ENCODE measurements at places on chromosomes 16 and 17. TPM values are rescaled to one million over a fixed set of nuclear protein-coding genes. Genes with fewer than 3 reads are reported as not detected.

The PRSS36 gene
- 0.72 TPM for total RNA-seq

The ITGA2B gene
- total RNA-seq: 8.3 TPM

The CASKIN2 gene
- 35.2 TPM for total RNA-seq

The C16orf74 gene
- 4.9 TPM for total RNA-seq

The SCIMP gene
- total RNA-seq: not detected

The SKAP1 gene
- not detected for total RNA-seq

The LPO gene
- total RNA-seq: 0.11 TPM

DNA sequence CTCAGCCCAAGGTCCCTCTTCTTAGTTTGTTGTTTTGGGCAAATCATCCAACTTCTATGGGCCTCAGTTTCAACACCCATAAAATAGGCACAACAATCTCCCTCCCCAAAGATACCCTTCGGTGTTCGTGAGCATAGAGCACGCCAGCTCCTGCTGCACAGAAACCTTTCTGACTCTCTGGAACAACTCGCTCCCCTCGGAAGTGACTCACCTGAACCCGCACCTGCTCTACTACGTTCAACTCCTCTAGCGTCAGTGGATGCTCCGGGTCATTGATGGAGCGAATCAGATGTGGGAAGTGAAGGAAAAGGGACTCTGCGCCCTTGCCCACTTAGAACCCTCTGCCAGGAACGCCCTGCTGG lies 445 bp downstream of the CIAO2B start:
- H3K4me1 ChIP-seq: no peaks in the 10 kb centered on the region
- peak overlapping the region; percentile 97 for H3K4me3 ChIP-seq
- no peaks in the 10 kb centered on the region for H3K27me3 ChIP-seq
- peaks cover 5% of the 10 kb centered on the region for H3K36me3 ChIP-seq

- no peaks in the 10 kb centered on the region for H3K36me3 ChIP-seq
- no peaks in the 10 kb centered on the region for H3K27me3 ChIP-seq
- no peak overlapping the region for H3K27ac ChIP-seq
- DNase-seq: peak; percentile 41
Observed at GRCh38 chr16:78321620-78322360, 222.3 kb downstream of the WWOX start.

- H3K4me3 ChIP-seq: no peak overlapping the region
- no peaks in the 10 kb centered on the region for H3K4me1 ChIP-seq
- no peak overlapping the region for H3K27ac ChIP-seq
Observed at GRCh38 chr16:68902003-68902968, 59.0 kb downstream of the TANGO6 start.

DNA sequence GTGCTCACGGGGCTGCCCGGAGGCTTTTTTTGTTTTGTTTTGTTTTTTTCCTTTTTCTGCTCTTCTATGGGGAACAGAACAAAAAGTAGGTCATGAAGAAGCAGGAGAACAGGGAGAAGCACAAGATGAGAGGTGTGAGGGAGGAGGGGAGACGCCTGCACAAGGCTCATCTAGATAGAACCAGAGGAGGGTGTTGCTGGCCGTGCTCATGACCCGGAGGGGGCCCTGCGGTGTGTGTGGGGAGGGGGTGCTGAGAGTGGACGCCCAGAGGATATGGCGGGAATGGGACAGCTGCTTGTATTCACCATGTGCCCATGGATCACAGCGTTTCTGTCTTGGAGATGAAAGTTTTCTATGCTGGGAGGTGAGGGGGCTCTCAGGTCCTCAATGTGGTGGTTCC lies 183.7 kb downstream of the FOXL1 start:
- peaks cover 7% of the 10 kb centered on the region for H3K4me1 ChIP-seq
- no peaks in the 10 kb centered on the region for H3K36me3 ChIP-seq
- no peak overlapping the region for H3K4me3 ChIP-seq
- no peak for DNase-seq
- no peaks in the 10 kb centered on the region for H3K27me3 ChIP-seq

GRCh38 chr17:77476931-77477805 lies 336.4 kb downstream of the SEC14L1 start:
- H3K36me3 ChIP-seq: peaks cover 12% of the 10 kb centered on the region
- H3K27me3 ChIP-seq: no peaks in the 10 kb centered on the region
- no peak overlapping the region for H3K27ac ChIP-seq
- no peak for DNase-seq
- H3K4me1 ChIP-seq: peaks cover 13% of the 10 kb centered on the region

DNA sequence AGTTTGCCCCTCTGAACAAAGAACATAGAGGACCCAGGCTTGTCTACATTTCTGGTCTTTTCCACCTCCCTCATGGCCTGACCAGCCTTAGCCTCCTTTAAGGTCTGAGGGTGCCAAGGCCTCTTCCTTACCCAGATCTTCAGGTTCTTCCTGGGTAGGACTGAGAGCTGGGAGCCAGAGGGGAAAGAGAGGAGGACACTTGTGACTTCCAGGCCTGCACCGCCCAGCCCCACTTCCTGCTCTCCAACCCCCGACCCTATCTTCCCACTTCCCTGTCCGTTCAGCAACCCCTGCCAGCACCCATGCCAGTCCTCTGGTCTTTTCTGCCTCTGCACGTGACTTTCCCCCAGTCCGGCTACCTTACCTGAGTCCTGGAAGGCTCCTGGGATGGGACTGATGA lies 534 bp downstream of the PRSS36 start:
- no peaks in the 10 kb centered on the region for H3K27me3 ChIP-seq
- DNase-seq: no peak
- H3K36me3 ChIP-seq: no peaks in the 10 kb centered on the region
- H3K4me3 ChIP-seq: no peak overlapping the region

GRCh38 chr17:81417879-81418709 lies 22.8 kb downstream of the BAHCC1 start:
- H3K27me3 ChIP-seq: no peaks in the 10 kb centered on the region
- H3K27ac ChIP-seq: no peak overlapping the region
- H3K4me3 ChIP-seq: no peak overlapping the region
- H3K4me1 ChIP-seq: no peaks in the 10 kb centered on the region
- no peaks in the 10 kb centered on the region for H3K36me3 ChIP-seq

GRCh38 chr16:57475711-57476339 lies 10.5 kb downstream of the DOK4 start:
- no peak overlapping the region for H3K27ac ChIP-seq
- peaks cover 21% of the 10 kb centered on the region for H3K36me3 ChIP-seq
- no peaks in the 10 kb centered on the region for H3K27me3 ChIP-seq
- peaks cover 13% of the 10 kb centered on the region for H3K4me1 ChIP-seq
- peak; percentile 96 for DNase-seq

DNA sequence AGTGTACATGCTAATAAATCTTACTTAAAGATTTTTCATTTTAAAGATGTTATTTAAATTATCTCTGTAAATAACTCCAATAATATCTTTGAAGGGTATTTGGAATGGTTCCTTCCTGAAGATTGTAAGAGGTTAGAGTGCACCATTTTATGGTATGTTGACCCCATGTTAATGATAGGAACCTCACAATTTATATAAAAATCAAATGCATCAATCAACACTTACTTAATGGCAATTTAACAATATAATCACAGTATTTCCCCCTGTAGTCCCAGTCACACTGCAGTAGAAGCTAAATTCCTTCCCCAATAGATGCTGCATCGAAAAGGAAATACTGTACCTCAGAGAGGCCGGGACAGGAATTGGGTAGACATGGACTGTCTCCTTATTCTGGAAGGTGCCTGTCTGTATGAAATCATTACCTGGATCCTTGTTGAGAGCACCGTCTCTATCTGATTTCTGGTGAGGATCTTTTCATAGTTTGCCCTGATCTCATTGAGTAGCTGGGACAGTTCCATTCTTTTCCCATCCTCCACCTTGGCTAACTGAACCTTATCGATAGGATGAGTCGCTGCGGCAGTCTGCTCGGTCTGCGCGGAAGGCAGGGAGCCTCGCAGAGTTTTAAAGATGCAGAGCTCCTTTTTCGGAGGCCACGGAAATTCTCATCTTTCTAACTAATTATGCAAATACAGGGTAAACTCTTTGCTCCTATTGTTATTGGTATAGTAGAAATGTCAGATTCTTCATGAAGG lies at the start of gene KRT222:
TSS of gene KRT222 (minus strand) at position 596 of the 752 bp plus-strand sequence. CDS start at position 518, 78 bp downstream.
- no peak within 1 kb of the TSS for H3K27ac ChIP-seq
- no peak for DNase-seq
